ENCODE measurements at places on chromosomes 5 and 9.

- DNase-seq, result no peak
Measured at GRCh38 chr9:32677931-32678330, 42.5 kb upstream of the TAF1L start.

DNA sequence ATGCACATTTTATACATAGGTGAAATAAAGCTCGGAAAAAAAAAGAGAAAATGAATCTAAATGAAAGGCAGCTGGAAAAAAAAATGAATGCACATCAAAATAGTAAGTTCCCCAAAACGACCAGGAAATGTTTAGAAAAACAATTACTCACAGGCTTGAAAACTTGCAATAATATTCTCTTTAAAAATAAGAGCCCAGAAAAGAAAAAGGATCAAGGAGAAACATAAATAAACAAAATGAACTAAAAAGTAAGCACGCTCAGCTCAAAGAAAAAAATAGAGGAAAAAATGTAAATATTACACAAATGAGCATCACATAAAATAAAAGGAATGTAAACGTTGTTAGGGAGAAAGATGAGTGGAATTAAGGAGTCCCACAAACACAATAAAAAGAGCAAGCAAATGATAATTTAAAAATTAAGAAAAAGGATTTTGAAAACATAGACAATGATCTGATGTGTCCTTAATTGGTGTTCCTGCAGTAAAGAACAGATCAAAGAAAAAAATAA lies 54.2 kb downstream of the SLC27A6 start:
- DNase-seq, result no peak

GRCh38 chr5:81506900-81507588 lies 113.1 kb upstream of the ACOT12 start:
- DNase-seq, result peak; percentile 30

DNA sequence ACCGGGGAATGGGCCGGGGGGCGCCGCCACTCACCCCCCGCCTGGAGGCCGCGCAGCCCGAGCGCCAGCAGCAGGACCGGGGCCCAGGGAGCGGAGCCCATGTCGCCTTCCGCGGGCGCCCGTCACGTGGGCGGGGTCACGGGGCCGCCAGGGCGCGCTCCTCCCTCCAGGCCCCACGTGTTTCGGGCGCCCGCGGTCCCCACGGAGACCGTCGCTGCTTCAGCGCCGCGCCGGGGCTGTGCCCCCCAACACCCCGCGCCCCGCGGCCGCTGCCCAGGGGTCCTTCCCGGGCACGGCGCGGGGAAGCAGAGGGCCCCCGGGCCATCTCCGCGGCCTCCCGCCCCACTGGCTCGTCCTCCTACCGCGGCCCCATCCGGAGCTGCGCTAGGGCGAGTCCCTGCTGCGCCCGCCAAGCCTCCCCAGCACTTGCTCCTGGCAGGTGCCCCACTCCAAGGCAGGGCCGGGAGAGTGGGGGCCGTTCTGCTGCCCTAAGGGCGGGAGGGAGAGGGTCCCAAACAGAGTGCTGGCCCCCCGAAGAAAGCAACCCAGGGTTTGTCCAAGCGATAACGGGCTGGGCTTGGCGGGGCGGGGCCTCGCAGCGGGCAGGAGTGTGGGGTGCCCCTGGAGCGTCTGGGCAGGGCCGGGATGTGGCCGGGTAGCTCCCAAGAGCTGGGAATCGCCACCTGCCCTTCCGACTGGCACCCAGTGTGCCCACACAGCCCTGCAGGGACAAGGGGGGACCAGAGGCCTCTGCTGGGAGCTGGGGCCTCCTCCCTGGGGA lies at the start of gene DPP7:
Gene DPP7 (minus strand): TSS at position 121 of the 781 bp plus-strand sequence. CDS start 20 bp downstream, at position 101.
- DNase-seq, result peak; percentile 61

- DNase-seq, result no peak
Measured at GRCh38 chr9:38318759-38319495, 73.6 kb upstream of the ALDH1B1 start.
